ENCODE measurements at places on chromosomes 5 and 9.

- DNase-seq, result no peak
Measured at GRCh38 chr5:133845271-133845670, 123.2 kb downstream of the C5orf15 start.

DNA sequence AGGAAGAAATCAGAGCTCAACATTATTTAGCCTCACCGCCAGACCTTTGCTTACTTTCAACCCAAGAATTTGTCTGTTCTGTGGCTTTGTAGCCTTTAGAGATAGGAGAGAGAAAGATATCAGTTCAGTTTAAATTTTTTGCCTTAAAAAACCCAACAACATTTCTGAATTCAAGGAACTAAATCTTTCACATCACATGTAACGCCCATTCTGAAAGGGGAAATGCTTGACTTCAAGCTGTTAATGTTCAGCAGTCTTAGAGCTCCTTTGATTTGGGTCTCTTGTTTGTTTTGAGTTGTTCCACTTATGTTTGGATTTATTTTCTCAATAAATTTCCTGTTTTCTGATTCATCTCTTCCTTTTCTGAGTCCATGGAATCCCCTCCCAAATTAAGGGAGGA lies 294.5 kb downstream of the ARHGAP26 start:
- DNase-seq, result no peak

DNA sequence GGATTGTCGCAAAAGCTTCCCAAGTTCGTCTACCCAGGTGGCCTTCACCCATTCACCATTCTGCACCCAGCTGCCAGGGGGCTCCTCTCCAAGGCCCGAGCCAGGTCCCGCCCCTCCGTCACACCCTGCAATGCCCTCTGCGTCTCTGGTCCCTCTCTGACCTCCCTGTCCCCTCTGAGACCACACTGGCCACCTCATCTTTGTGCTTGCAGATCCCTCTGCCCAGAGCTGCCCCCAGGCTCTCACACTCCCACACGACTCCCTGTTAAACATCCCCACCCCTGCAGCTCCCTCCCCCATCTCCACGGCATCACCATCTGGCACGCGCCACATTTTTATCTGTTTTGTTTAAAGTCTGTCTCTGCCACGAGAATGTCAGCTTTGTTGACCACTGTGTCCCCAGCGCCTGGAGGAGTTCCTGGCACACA lies 243.6 kb downstream of the PBX3 start:
- no peak for DNase-seq

DNA sequence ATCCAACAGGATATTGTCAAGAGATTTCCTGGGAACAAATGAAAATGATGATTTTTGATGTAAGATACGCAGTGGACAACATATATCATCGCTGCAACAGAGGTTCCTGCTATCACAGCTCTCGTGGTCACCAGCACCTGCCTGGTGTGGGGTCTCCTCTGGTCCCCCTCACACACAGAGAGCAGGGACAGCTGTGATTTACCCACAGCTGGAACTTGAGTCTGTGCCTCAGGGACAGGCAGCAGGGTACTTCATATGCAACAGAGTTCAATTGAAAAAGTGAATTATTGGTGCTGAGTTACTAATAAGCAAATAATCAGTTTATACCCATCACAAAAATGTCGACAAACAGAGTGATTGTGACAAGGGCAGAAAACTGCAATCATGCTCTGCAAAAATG lies 93.4 kb downstream of the LMX1B start:
- DNase-seq, result no peak

GRCh38 chr5:55675119-55675518 lies 37.0 kb downstream of the SLC38A9 start:
- DNase-seq, result no peak

GRCh38 chr5:75510836-75511434 lies 494 bp downstream of the CERT1 start:
- DNase-seq, result peak; percentile 66

DNA sequence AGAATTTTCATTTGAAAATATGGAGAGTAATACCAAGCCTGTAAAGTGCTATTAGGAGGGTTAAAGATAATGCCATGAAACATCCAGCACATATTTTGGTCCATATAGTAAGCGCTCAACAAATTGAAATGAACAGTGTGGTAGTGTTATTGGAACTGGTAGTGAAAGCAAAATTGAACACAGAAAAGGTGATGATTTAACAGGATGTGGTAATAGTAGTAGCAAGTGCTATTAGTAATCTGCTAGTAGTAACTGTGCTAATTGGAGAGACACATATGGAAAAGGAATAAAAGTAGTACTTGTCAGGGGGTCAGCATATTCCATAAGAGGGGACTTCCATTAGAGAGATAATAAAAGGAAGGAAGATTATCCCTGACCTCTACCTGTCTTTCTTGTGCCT lies 187.3 kb downstream of the HTR1A start:
- DNase-seq, result no peak

DNA sequence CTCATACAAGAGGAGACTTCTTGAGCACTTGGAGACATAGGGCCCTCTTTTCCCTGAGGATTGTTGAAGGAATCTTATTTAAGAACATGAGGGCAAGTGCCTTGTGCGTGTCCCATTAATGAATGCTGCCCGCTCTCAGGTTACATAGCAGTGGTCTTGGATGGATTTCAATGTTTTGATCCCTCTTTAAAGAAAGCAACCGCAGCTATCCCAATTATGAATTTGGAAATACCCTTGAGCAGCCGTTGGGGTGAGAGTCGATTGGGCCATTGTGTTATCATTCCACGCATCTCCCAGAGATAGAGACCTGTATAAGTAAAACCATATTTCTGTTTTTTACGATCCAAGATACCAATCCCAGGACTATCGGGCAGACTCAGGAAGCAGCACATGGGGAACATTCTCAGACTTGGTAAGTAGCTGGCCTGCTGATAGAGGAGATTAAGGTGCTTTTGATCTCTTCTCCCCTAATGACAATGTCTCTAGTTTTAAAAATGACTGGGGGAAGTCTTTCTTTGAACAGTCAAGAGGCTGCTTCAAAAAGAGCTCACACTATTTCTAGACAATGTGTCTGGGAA lies 145.3 kb downstream of the MACROH2A1 start:
- DNase-seq, result no peak

DNA sequence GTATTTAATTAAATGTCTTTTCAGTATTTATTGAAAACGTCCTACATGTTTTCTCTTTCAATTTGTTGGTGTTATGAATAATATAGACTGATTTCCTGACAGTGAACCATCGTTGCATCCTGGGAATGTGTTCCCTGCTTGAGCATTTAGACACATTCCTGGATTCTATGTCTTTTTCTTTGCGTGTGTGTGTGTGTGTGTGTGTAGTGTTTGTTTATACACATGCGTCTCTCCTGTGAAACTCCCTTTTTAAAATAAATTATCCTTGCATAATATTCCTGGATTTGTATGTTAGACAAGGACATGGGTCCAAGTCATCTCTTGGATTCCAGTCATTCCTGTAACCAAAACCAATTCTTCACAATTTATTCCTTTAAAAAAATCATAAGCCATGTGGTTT lies 153.4 kb downstream of the HSPA4 start:
- no peak for DNase-seq

DNA sequence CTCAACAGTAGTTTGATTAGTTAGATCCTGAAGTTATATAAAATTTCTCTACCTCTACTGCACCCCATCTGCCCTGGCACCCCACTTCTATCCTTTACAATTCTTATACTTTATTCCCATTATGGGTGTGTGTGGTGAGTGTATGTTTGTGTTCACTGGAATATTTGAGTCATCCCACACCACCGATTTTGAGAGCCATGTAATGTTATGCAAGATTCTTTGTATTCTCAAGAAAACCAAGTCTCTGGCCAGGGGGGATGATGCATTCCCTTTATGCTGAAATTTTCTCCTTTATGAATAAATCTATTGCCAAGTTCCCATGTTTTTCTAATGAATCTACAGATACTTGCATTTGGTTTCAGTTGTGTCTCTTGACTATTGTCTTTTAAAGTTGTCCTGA lies 266.8 kb downstream of the ARHGEF28 start:
- DNase-seq, result no peak

- no peak for DNase-seq
Measured at GRCh38 chr5:157506066-157506590, 46.1 kb downstream of the NIPAL4 start.

- no peak for DNase-seq
Measured at GRCh38 chr5:95759634-95760033, 28.5 kb downstream of the RHOBTB3 start.

DNA sequence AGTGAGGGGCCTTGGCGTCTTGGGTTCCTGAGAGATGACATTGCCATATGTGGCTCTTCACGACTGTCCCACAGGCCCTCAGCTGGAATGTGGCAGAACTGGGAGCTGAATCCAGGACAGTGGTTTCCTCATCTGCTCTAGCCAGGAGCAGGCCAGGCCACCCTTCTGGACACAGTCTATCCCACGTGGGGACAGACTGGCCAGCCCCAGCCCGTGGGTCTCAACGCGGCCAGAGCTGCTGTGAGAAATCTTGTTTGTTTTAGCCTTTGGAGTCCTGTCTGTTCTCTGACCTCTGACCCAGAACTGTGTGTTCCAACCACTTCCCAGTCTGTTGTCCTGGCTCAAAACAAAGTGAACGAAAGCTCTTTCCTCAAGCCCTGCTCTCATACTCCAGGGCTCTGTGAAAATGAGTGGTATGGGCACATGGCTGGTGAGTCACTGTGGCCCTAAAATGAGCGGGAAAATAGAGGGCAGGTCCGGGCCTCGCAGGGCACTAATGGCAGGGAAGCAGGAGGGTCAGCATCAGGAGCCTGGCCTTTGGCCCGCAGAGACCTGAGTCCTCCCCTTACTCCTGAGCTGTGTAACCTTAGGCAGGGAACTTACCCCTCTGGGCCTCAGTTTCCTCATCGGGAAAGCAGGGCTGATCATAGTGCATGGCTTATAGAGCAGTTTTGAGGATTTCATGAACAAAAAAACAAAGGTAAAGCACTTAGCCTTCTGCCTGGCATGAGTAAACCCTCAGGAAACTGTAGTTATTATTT lies 34.8 kb upstream of the GLRX start:
- DNase-seq, result no peak

- no peak for DNase-seq
Measured at GRCh38 chr5:2519153-2519552, 232.3 kb downstream of the IRX2 start.

GRCh38 chr9:130165579-130165978 lies 6.6 kb upstream of the NCS1 start:
- DNase-seq, result no peak

- no peak for DNase-seq
Measured at GRCh38 chr5:42772265-42772993, 15.8 kb downstream of the CCDC152 start.

- DNase-seq, result no peak
Measured at GRCh38 chr9:79615038-79615437, 43.3 kb downstream of the TLE4 start.

DNA sequence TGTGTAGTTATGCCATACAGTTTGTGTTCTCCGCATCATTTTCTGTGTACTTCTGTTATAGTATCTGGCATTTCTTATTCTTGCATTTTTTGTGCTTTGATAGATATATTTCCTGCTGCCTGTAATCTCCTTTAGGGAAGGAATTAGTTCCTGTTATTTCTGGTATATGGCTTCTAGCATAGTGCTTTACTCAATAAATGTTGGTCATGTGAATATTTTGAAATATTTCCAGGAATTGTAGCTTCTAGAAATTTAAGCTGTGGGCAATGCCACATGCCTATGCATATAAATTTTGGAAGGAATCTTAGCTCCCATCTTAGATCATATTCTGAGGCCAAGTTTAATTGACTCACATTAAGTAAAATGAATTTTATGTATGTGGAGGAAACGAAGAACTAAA lies 11.5 kb upstream of the PRRC1 start:
- DNase-seq, result no peak

Data from CD4-positive, alpha-beta memory T cell (primary cell).